ENCODE measurements at places on chromosomes 4 and X.

DNA sequence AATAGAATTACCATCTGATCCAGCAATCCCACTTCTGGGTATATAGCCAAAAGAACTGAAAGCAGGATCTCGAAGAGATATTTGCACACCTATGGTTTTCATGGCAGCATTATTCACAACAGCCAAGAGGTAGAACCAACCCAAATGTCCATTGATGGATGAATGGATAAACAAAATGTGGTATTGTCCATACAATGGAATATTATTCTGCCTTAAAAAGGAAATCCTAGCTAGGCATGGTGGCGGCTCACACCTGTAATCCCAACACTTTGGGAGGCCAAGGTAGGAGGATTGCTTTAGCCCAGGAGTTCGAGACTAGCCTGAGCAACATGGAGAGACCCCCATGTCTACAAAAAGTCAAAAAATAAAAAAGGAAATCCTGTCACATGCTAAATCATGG is 27.3 kb downstream of the SAT1 start:
- DNase-seq = no peak

DNA sequence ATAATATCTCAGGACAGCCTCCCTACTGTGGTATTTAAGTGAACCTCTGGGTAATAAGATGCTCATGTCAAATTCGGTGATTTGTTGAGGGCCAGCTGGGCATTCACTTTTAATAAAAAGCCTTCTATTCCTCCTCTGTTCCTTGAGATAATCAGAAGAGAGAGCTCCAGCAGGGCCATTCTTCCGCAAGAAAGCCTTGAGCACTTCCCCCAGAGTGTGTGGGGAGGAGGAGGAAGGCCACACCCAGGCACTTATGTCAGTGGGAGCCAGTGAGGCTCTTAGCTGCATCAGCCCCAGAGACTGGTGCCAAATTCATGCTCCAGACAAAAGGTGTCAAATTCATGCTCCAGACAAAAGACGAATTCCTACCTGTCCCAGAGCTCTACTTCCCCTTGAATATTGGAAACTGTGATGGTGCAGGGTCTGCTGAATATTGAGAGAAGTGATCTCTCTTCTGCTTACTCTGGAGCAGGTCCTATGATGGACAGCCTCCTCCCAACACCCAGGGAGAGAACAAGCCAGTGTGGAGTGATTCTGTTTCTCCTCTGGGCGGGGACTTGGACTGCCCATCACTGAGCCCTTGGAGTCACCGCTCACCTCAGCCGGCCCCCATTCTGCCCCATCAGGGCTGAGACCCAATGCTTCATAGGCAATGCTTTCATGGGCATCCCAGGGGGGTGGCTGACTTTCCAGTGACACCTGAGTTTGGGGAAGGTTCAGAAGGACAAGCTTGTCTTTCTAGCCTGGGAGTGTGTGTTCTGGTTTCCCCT is 68.1 kb downstream of the FHDC1 start:
- DNase-seq = no peak

DNA sequence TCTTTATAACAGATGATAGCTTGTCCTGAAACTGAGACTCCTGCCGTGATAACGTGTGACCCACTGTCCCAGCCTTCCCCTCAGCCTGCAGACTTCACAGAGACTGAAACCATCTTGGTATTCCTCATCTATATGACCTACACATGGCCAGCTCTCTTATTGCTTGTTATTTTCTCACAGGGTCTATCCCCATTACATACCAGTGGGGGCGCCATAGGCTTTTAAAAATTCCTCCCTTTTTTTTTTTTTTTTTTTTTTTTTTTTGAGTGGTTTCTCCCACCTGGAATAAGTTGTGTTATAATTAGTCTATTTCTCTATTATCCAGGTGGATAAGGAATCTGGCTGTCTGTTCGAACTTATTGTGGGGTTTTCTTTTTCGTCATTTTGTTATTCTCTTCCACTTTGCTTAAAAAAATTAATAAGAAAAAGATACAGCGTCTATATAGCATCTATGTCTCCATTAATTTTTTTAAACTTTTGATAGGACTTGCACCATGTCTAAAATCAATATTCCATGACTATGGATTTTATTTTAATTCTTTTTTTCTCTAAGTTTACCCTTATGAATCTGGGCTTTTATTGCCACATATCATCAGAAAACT is 47.2 kb downstream of the GYG2 start:
- peak; percentile 35 for DNase-seq

- DNase-seq = no peak
Measured at GRCh38 chrX:118545510-118545909, 49.9 kb downstream of the DOCK11 start.

- no peak for DNase-seq
Measured at GRCh38 chr4:26218677-26219605, 101.9 kb upstream of the RBPJ start.

GRCh38 chrX:2767631-2768455 is 16.0 kb downstream of the XG start:
- DNase-seq = peak; percentile 49

DNA sequence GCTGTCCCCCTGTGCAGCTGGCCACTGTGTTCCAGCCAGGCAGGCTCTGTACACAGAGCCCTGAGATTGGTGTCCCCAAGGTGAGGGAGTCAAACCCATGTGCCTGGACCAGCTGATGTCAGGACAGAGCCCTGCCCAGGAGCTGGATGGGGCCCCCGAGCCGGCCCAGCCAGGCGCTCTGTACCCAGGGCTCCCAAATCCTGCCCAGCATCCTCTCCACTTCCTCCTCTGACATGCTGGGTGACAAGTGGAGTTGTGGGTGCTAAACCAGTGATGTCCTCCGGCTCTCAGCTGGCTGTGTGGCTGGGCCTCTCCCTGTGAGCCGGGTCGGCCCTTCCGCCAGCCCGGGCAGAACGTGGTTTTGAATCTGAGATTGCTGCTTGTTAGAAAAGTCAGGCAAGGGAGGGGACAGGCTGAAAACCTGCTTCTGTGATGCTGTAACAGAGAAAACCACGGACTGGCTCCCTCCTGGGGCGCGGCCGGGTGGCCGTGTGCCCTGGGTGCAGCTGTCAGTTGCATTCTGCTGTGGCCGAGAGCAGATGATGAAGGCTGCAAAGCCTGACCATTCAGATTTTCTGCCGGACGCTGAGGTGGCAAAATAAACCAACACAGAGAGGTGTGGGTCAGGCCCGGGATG is 7.9 kb upstream of the CPLX1 start:
- DNase-seq = no peak

DNA sequence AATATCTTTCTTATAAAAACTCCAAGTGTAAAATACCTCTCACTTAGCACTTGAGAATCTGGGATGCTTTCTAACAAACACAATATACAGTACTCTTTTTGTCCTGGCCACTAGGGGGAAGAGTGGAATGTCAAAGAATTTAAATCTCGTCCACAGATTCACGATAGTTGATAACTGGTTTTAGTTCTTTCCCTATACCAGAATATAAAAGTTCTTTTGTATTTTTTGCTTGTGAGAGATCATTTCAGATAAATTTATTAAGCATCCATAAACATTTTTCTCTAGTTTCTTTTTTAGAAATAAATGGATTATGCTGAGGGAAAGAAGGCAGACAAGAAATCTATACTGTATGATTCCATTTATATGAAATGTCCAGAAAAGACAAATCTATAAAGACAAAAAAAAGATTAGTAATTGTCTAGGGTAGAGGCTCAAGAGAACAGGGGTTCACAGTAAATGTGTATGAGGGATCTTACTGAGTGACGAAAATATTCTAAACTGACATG is 50.4 kb downstream of the MGARP start:
- peak; percentile 79 for DNase-seq

- DNase-seq = no peak
Measured at GRCh38 chr4:7801001-7801400, 138.7 kb downstream of the AFAP1 start.

Data from cardiac fibroblast (primary cell).